ENCODE measurements at places on chromosomes 13 and 19.

GRCh38 chr19:28393574-28394336, 819.2 kb downstream of the UQCRFS1 start:
- no peak for DNase-seq

DNA sequence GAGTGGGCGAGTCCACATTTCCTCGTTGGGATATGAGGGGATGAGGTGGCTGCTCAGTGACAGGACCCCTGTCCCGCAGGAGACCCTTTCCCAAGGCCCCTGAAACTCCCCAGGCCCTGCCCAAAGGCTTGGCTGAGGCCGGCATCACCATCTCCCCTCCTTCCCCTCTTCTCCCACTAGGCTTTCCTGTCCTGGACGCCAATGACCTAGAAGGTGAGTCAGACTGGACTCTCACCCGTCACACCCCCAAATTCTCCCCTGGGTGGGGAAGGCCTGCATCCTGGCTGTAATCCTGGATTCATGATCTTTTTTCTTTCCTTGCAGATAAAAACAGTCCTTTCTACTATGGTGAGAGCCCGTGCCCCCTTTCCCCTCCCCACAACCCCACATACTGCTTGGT, 5.3 kb downstream of the FXYD3 start:
- no peak for DNase-seq

DNA sequence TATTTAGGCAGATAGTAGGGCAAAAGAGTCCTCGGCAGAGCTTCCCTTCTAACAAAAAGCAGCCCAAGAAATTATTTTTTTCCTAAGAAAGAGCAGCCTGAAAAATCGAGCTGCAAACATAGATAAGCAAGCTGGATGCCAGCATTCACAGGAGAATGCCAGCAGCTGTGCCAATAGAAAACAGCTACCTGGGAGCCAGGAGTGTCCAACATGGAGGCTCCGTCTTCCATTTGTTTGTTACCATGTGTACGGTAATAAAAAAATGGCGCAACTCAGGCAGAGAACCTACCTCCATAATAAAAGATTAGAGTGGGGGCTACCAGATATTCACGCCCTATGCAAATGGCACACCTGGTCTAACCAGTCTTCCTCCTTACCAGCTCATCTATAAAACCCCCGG, 77.6 kb upstream of the IPO5 start:
- no peak for DNase-seq

DNA sequence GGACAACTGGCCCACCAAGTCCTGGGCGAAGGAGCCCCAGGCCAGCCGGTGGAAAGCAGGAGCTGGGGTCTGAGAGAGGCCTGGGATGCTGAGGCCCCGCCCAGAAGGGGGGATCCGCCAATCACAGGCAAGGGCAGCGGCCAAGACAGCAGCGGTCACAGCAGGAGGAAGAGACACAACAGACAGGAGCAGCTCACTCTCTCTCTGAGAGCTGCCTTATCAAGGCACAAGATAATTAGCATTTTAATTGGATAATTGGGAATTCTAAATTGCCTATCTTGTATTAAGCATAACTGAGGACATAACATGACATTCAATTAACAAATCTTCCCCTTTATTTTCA, 46.2 kb downstream of the CEBPG start:
- no peak for DNase-seq

DNA sequence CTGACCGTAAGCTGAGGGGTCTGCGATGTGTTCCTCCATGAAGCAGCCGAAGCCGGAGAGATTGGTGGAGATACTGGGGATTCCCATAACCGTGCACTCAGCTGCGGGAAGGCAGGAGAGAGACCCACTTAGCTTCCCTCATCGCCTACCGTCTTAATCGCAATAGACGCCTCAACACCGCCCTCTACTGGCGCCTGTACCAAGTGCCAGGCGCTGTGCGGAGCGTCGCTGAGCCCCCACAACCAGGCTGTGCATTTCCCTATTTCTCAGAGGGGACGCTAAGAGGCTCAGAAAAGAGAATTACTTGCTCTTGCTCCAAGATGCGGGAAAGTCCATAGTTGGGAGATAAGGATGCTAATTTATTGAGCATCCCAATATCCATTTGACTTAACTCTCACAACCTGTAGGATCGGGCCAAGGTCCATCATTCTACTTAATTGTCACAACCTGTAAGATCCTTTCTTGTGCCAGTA, 5.8 kb downstream of the FTL start:
- peak; percentile 73 for DNase-seq

DNA sequence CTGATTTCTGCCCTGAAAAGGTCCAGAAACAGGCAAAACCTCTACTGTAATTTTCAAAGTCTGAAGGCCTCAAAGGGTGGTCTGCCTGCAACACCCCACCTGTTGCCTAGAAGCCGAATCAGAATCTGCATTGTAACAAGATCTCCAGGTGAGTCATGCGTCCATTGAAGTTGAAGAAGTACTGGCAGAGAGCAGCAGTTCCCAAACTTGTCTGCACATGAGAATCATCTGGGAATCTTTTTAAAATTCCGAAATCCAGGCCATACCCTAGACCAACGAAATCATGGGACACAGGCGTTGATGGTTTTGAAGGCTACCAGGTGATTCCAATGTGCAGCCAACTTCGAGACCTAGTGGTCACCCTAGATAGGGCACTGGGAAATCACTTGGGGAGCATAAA, 16.0 kb upstream of the CLN5 start:
- no peak for DNase-seq

GRCh38 chr13:112991609-112992008, 22.6 kb downstream of the MCF2L start:
- no peak for DNase-seq

DNA sequence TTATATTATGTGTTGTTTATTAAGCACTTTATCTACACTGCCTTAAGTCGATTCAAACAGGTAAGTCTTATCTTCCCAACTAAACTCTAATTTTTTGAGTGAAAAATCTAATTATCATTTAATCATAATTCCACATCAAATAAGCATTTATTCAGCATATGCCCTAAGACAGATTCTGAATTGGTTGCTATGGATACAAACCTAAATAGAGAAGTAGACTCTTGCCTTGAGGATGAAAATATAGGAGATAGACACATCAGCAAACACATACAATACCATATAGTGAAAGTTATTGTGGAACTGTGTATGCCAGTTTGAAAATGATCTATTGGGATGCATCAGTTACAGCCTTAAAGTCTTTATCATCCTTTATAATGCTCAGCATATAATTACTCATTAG, 1679.9 kb downstream of the SLITRK1 start:
- DNase-seq: no peak

DNA sequence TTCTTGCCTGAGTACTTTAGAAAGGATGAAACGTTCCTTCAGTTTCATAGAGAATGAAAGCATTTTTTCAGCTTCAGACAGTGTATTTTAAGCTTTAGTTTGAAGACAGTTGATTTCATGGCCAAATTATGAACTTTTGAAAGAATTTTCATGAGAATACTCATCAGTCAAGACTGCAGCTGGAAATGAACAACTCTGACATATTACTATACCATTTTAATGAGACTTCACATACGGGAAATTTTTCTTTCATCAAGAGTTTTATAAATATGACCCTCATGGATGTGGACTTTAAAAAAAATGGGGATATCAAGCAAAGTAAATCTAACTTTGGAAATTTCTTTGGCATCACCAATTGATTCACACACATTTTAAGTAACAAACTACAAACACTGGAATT, 6.4 kb downstream of the LATS2 start:
- no peak for DNase-seq

- no peak for DNase-seq
These were observed 5.7 kb upstream of the RPL21 start for GRCh38 chr13:27245610-27246009.
